ENCODE measurements at places on chromosomes 3 and 15.
A peak's percentile ranks its signal among the peaks of the same experiment; 100 is the strongest.

DNA sequence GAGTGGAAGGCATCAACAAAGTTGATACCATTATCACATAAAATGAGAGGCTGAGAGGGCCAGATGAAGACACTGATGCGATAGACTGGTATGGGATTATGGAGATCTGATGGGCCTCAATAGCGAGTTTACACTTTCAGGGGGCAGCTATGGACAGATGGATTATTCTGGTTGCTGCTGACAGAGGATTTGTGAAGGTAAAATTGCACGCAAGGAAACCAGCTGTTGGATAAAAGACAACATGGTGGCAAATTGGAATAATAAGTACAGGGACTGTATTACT lies 203.9 kb downstream of the MBNL1 start:
- no peak for DNase-seq

- peak; percentile 30 for DNase-seq
Observed at GRCh38 chr15:57462381-57462780, 86.1 kb downstream of the CGNL1 start.

DNA sequence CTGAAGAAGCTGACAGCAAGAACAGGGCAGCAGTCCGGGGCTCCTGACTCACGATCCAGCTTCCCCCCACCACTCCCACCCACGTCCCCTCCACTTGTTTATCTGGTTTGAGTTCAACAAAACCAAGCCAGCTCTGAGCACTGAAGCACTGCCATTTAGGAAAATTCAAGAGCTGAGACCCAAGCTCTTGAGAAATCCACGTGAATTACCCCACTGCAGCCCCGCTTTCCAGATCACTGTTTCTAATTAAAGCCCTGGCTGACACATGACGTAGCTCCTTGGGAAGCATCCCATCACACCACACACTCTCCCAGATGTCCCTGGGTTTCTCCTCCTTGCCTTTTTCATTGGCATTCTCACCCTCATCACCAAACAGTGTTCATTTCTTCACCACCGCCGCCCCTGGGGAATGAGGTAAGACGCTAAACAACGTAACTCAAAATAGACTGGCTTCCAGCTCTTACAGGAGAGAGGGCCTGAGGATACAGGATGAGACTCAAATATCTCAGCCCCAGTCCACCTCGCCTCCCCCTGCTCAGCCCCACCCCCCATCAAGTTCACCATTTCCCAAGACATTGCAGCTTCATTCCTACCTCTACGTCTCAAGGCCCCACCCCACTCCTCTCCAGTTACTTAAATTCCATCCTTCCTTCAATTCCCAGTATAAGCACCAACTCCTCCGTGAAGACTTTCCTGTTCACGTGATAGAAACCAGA lies 95.4 kb downstream of the SRGAP3 start:
- DNase-seq: peak; percentile 92

GRCh38 chr3:132535575-132536441 lies 61.3 kb upstream of the ACKR4 start:
- peak; percentile 78 for DNase-seq

- DNase-seq: no peak
Observed at GRCh38 chr3:23421811-23422516, 218.8 kb downstream of the UBE2E2 start.

- no peak for DNase-seq
Observed at GRCh38 chr3:47405820-47406761, 25.3 kb downstream of the PTPN23 start.

DNA sequence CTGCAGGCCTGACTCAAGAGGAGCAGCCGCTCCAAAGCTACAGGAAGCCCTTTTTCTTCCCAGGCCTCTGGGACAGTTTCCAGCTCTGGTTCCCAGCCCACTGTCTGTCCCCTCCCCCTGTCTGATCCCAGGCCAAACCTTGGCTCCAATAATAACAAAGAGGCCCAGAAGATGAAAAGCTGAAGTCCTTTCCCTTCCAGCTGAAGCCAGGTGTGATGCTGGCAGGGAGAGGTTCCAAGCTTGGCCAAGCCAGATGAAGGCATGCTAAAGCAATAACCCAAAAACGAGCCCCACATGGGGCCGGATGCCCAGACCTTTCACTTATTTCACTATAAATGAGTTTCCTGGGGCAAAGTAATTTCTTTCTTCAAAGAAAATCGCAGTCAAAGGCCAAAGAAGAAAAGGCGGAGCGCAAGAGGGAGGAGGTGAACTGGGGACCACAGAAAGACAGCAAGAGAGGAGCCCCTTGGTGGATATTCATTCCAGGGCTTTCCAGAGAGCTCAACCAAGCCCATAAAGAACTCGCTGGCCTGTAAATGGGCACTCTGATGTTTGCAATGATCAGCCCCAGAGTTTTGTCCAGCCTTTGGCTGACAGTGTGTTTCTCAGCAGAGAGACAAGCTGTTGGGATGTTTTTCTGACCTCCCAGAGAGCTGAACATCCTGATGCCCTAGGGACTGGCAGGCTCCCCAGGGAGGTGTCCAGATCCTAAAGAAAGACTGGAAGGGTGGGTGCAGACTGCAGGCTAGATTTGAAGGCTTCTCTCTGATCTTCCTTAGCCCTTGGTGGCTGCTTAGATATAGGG lies 157.6 kb downstream of the UACA start:
- DNase-seq: peak; percentile 46

- DNase-seq: no peak
Observed at GRCh38 chr3:130465521-130465920, 51.5 kb upstream of the COL6A6 start.

DNA sequence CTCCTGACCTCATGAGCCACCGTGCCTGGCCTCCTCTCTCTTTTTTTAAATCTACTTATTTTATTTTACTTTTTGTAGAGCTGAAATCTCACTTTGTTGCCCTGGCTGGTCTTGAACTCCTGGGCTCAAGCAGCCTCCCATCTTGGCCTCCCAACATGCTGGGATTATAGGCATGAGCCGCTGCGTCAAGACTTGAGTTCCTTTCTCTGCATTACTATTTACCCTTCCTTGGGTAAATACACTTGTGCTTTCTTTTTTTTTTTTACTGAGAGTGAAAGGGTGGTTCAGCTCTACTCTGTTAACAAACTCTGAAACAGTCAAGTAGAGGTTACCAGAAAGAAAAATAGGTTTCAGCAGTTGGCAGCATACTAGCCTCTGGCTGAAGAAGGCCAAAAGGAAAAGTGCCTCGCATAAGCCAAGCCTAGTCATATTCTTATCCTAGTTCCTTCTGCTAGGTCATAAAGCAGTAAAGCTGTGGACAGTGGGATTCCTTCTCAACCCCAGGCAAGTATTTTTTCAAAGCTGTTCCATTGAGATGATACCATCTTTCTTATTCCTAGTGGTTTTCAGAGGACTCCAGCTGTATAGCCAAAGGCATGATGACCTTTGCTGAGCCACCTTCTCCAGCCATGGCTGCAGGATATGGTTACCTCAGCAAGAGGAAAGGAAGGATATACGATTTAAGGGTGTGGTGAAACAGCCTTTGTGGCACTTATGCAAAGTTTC lies 135.1 kb downstream of the RBPMS2 start:
- no peak for DNase-seq

DNA sequence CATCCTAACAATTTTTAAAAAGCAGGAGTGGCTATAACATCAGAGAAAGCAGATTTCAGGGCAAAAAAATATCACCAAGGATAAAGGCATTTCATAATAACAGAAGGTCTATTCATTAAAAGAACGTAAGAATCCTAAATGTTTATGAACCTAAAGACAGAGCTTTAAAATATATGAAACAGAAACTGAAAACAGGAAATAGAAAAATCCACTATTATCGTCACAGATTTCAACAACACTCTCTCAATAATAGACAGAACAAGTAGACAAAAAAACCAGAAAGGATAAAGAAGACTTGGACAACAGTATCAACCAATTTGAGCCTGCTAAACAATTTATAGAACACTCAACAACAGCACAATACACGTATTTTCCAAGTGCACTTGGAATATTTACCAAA lies 71.4 kb downstream of the FBXL22 start:
- no peak for DNase-seq

GRCh38 chr3:1082108-1082507 lies 10.7 kb upstream of the CNTN6 start:
- peak; percentile 14 for DNase-seq

- DNase-seq: no peak
Observed at GRCh38 chr3:117932441-117932840, 1102.2 kb downstream of the IGSF11 start.

DNA sequence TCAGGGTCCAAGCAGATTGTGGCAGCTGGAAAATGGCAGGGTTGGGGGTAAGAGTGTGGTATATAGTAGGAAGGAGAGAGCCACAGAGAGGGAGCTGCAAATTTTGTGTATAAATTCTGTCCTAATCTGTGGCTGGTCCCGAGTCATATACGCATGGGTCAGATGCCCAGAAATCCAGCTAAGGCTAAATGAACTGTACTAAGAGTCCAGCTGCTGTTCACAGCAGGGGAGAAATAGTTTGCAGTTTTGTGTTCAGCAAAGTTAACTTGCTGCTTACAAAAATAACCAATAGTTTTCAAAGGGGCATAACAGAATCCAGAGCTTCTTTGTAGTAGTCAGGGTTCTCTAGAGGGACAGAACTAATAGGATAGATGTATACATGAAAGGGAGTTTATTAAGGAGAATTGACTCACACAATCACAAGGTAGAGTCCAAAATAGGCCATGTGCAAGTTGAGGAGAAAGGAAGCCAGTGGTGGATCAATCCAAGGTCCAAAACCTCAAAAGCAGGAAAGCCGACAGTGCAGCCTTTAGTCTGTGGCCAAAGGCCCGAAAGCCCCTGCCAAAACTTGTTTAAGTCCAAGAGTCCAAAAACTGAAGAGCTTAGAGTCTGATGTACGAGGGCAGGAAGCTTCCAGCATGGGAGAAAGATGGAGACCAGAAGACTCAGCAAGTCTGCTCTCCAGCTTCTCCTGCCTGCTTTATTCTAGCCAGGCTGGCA lies 146.1 kb upstream of the KBTBD8 start:
- no peak for DNase-seq

GRCh38 chr15:60652870-60653269 lies 173.9 kb upstream of the ICE2 start:
- no peak for DNase-seq

- no peak for DNase-seq
Observed at GRCh38 chr15:92068121-92068520, 214.6 kb downstream of the SLCO3A1 start.

DNA sequence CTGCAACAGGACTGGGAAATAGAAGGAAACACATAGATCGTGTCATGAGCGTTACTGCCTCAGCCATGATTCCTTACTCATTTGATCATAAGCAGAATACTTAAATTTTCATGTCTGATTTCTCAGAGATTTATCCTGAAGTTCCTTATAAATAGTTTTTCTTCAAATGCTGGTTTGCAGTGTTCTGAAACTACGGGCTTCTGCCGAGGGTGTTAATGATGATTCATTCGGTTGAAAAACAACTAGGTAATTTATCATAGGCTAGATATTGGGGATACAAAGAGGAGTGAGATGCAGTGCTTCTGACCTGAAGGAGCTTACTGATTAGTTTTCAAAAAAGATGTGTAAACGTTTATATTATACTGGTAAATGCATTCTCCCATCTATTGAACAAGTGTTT lies 428.9 kb downstream of the NLGN1 start:
- no peak for DNase-seq

DNA sequence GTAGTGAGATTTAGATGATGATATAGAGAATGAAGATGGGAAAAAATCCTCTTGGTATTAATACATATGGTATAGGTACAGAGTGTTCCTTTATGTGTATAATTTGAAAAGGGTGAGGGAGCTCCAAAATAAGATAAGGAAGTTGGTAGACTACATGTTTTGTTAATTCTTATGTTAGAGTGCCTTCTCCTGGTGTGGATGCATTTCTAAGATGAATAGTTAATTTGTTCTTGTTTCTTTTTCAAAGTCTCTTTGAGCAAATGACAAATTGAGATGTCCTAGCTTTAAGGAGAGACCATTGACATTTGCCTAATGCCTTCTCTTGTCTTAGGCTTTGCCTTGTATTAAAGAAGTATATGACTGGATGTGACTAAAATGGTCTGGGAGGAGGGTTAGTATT lies 34.1 kb downstream of the AKAP13 start:
- no peak for DNase-seq

GRCh38 chr15:92661069-92661468 lies 5.5 kb upstream of the FAM174B start:
- no peak for DNase-seq

DNA sequence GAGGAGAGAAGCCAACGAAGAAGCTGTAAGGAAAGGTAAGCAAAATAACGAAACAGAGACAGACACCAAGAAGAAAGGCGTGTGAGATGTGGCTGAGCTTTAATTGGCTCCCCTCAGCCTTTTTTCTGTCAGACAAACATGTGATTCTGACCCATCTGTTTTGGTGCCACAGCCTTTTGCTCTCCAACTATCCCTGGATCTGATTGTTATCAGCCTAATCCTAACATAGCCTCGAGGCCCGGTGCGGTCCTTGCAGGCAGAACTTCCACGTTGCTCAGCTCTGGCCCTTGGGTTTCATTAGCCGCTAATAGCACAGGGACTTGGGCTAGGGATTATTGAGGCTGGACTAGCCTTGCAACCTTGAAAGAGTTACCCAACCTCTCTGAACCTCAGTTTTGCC lies 57.9 kb upstream of the CACNA2D3 start:
- DNase-seq: no peak
